ENCODE measurements at places on chromosomes 1 and 21. TPM values are rescaled to one million over a fixed set of nuclear protein-coding genes. Genes with fewer than 3 reads are reported as not detected.

NPHS2 gene
- polyA plus RNA-seq: 0.04 TPM

ZDHHC18 gene
- polyA plus RNA-seq: 18.8 TPM

SLC26A9 gene
- not detected for polyA plus RNA-seq

MTR gene
- polyA plus RNA-seq: 10.4 TPM

FAAH gene
- polyA plus RNA-seq: 10.6 TPM

TNFRSF8 gene
- polyA plus RNA-seq: 1.5 TPM

SLC37A1 gene
- 5.7 TPM for polyA plus RNA-seq

KIF14 gene
- 0.09 TPM for polyA plus RNA-seq

OLFML3 gene
- 144 TPM for polyA plus RNA-seq

NPPA gene
- polyA plus RNA-seq: 1.0 TPM

FGR gene
- polyA plus RNA-seq: 15.8 TPM

LCE2B gene
- polyA plus RNA-seq: not detected

GNAT2 gene
- not detected for polyA plus RNA-seq

CLEC20A gene
- 0.23 TPM for polyA plus RNA-seq

A3GALT2 gene
- polyA plus RNA-seq: not detected

PLPP3 gene
- polyA plus RNA-seq: 263 TPM

ABCA4 gene
- 0.37 TPM for polyA plus RNA-seq

All from urinary bladder (tissue), 4 donors.